Fibroblast of gingiva (primary cell): ENCODE measurements at places on chromosomes 2 and 18.

DNA sequence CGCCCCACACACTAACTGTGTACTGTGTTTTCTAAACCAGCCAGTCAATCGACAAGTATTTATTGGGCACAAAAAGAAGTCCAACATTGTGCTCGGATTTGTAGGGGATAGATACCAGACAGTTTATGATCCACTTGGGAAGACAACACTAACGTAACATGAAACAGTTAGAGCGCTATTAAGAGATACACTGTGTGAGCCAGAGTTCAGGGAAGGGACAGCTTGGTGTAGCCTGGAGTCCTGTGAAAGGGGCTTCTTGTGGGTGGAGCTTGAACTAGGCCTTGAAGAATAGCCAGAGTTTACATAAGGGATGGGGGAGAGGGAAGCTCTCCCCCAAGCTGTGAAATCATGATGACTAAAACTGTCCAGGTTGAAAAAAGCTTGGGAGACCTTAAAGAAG, 176.4 kb upstream of the TCF4 start:
- no peak for DNase-seq

DNA sequence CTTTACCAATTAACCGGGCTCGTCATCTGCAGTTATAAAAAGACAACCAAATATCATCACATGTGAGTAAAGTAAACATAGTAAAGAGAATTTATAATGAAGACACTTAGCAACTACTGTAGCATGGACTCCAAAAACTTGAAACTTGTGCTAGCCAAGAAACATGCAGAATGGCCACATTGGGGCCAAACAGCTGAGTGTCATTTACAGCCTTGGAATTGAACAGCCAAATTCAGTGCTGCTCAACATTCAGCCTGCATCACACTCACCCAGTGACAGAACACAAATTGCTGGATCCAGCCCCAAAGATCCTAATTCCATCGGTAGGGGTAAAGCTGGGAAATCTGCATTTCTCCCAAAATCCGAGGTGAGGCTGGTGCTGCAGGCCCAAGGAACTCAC, 224.8 kb upstream of the GYPC start:
- DNase-seq = no peak

DNA sequence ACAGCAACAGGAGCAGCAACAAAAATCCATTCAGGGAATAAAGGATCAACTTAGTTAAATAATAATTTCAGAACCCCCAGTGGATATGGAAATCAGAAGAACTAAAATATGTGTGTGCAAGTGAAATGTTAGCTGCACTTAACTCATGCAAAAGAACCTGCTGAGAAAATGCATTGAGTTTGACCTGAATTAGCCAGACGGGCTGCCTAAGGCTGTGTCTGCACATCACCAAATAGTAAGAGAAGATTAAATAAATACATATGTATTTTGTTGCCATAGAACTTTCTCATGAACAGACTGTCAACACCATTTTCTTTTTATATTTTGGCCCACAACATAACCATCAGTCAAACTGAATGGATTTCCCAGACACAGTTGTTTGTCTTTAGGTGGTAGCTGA, 262.0 kb upstream of the PIK3C3 start:
- DNase-seq = no peak

DNA sequence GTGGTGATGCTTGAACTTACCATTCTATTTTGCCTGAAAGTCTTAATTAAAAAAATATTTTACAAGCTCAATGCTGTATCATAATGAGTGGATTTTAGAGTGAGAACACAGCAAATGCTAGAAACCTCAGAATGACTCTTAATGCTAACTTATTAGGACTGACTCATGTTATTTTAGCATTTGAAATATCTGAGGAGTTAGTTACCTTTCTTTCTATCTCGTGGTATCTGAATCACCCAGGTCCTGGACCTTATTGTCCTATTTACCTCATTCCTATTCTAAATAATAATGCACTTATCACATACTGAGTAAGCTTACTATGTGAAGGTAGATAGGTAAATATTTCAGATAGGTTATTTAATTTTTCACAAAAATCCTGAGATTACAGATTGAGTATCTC, 70.7 kb downstream of the SOS1 start:
- no peak for DNase-seq

DNA sequence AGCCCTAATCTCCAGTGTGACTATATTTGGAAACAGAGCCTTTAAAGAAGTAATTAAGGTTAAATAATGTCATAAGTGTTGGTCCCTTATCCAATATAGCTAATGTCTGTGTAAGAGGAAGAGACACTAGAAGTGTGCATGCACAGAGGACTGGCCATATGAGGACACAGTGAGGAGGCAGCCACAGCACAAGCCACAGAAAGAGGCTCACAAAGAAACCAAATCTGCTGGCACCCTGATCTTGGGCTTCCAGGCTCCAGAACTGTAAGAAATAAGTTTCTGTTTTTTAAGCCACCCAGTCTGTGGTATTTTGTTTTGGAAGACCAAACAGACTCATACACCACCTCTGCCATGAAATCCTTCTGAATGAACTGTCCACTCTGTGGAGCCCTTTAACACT, 186.4 kb upstream of the SLC39A10 start:
- no peak for DNase-seq

DNA sequence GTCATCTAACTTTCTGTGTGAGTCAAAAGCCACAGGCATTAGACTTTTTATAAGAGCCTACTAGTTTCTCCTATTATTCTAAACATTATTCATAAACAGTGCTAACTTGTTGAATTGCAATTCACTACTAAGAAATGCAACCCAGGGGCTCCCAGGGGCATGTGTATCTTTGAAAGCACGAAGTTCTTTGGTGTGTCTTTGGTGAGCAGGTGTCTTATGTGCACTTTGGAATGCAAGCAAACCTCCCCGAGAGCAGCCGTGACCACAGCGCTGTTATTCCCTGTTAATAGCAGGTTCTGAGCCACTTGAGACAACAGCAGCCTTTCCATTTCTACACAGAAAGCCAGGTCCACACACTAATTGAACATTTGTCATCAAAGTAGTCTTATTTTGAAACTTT, 123.5 kb downstream of the PRKRA start:
- no peak for DNase-seq

DNA sequence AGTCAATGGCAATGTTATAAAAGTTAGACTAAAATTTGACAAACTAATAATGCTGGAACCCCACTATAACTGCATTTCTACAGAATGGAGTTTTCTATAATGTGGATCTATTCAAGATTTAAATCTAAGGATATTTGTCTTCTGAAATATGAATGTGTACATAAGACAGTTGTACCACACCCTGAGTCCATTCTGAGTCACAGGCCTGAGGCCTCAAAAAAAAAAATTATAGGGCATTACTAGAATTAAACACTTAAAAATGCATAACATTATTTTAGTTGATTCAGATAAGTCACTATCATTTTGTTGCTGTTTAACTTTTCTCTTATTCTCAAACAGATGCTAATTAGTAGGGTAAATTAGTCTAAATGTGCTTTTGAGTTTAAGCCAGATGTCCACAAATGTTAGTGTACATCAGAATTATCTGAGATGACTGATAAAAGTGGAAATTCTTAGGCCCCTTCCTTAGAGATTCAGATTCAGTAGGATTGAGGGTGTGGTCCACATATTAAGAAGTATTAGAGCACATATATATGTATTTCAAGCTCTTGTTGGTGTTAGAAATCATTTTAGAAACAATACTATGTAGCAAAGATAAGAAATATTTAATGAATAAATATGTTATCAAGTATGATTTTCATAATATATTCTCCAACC, 42.4 kb upstream of the COL5A2 start:
- no peak for DNase-seq

GRCh38 chr2:12714391-12715221, 2.1 kb upstream of the TRIB2 start:
- peak; percentile 45 for DNase-seq

GRCh38 chr2:119544075-119544938, at the start of gene CFAP221:
Gene CFAP221, plus strand, starts transcription at chr2:119544449. Its CDS starts 1,683 bp downstream, at chr2:119546132.
- peak; percentile 47 for DNase-seq

DNA sequence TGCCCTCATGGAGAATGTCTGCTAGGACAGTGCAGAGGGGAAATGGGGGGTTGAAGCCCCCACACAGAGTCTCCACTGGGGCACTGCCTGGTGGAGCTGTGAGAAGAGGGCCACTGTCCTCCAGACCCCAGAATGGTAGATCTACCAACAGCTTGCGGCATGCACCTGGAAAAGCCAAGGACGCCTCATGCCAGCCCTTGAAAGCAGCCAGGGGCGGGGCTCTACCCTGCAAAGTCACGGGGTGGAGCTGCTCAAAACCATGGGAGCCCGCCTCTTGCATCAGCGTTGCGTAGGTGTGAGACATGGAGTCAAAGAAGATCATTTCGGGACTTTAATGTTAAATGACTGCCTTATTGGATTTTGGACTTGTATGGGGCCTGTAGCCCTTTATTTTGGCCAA, 157.6 kb downstream of the DSEL start:
- DNase-seq = no peak

- DNase-seq = peak; percentile 16
Measured at GRCh38 chr2:60936757-60937156, 55.4 kb downstream of the REL start.

GRCh38 chr2:8152392-8153257, 529.2 kb upstream of the ID2 start:
- DNase-seq = no peak

- DNase-seq = no peak
Measured at GRCh38 chr2:218228366-218229090, 11.5 kb downstream of the ARPC2 start.

- DNase-seq = peak; percentile 32
Measured at GRCh38 chr2:201698588-201699226, at the start of gene MPP4. Gene MPP4, minus strand, starts transcription at chr2:201698644. Its CDS starts 4,690 bp downstream, at chr2:201693954.

GRCh38 chr2:210938228-210938627, 381.8 kb downstream of the CPS1 start:
- DNase-seq = no peak

DNA sequence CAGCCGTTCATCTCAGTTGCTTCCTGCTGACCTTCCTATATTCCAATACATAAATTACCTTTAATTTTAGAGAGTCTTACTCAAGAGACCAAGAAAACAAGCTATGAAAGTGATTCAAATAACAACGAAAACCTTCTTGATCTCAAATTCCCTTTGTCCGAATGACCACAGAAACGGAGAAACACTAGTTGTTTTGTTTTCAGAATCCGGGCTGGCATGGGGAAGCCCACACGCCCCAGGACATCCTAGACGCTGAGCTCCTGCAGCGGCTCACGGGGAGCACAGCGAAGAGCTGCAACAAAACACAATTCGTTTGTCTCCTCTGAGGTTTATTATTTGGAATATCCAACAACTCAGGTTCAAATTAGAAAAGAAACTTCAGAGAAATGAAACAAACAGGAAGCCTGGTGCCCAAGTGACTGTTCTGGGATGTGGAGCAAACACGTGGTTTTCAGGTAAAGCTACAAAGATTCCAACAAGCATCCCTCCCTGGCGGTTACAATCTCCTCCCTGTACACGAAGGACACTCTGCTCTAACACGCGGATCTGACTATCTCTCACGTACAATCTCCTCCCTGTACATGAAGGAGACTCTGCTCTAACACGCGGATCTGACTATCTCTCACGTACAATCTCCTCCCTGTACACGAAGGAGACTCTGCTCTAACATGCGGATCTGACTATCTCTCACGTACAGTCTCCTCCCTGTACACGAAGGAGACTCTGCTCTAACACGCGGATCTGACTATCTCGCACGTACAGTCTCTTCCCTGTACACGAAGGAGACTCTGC, 237.5 kb downstream of the TWIST2 start:
- DNase-seq = no peak

GRCh38 chr2:240182001-240182400, 41.5 kb upstream of the OTOS start:
- no peak for DNase-seq

- DNase-seq = no peak
Measured at GRCh38 chr2:126886211-126886915, 12.3 kb upstream of the TEX51 start.

- DNase-seq = no peak
Measured at GRCh38 chr2:1891971-1892486, 147.7 kb upstream of the PXDN start.

GRCh38 chr18:12306752-12307700, 1.0 kb upstream of the TUBB6 start:
- peak; percentile 73 for DNase-seq

- DNase-seq = no peak
Measured at GRCh38 chr18:78978349-78979055, 1.1 kb upstream of the SALL3 start.

DNA sequence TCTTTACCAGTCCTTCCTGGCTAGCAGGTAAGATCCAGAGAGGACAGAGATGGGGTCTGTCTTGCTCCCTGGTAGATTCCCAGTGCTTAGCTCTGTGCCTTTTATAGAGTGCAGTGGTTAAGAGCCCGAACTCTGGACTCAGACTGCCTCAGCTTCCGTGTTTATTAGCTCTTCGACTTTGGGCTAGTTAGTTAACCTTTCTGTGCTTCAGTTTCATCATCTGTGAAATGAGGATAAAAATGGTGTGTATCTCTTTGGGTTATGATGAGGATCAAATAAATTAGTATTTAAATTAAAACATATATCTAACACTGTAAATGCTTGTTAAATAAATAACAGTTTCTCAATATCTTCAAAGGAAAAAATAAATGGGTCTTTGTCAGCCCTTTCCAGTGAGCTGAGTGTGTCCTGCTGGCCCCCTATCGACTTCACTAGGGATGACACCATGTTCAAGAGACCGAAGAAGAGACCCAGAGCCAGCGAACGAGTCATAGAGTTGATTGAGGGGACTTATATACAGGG, 38.2 kb downstream of the CERS6 start:
- no peak for DNase-seq

GRCh38 chr2:129239141-129239540, 740.3 kb upstream of the RAB6C start:
- DNase-seq = no peak

DNA sequence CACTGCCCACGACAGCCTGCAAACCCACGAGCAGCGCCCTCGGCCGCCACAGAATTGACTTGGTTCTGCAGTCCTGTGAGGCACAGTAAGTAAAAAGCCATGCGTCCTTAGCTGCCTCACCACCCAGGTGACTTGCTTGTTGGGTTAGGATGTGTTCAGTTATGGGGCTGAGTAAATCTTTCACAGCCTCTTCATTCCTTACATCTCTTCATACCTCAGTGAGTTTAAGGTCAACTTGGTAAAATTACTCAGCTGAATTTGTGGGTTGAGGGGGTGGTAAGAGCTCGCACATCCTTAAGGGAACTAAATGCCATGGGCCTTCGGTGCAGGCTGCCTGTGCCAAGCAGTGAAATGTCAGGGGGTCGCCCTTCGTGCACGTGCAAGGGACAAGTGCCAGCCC, 165.2 kb upstream of the ALKAL2 start:
- DNase-seq = no peak

- DNase-seq = peak; percentile 47
Measured at GRCh38 chr2:240957656-240958365, 40.6 kb upstream of the SNED1 start.

GRCh38 chr18:70491734-70492348, 203.0 kb downstream of the SOCS6 start:
- peak; percentile 11 for DNase-seq

GRCh38 chr2:160941290-160941846, 218.9 kb upstream of the TANK start:
- no peak for DNase-seq
